Right renal cortex interstitium (tissue), 3 donors: ENCODE measurements at places on chromosomes 7 and 10. TPM values are rescaled to one million over a fixed set of nuclear protein-coding genes. Genes with fewer than 3 reads are reported as not detected.

CCL24 gene
- not detected for polyA plus RNA-seq

GHRHR gene
- polyA plus RNA-seq, result 0.19 TPM

NRCAM gene
- 16.7 TPM for polyA plus RNA-seq

PDIA4 gene
- polyA plus RNA-seq, result 199 TPM

DNA sequence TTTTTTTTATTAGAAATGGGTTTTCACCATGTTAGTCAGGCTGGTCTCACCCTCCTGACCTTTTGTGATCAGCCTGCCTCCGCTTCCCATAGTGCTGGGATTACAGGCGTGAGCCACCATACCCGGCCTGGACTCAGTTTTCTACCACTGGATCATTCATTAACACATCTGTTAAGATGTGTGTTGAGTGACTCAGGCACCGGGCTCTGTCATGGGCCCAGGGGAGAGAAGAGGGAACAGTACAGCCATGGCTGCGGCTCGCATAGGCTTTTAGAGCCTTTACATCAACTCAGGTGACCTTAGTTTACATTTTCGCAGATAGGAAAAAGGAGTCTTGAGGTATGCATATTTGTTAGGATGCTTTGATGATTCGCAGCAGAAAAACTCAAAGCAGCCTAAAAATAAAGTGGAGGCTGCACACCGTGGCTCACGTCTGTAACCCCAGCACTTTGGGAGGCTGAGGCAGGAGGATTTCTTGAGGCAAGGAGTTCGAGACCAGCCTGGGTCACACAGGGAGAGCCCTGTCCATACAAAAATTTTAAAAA is 3.1 kb upstream of the ARPC1B start:
- no peak for DNase-seq

GRCh38 chr7:146115851-146116520 is 615 bp upstream of the CNTNAP2 start:
- DNase-seq, result peak; percentile 89

DNA sequence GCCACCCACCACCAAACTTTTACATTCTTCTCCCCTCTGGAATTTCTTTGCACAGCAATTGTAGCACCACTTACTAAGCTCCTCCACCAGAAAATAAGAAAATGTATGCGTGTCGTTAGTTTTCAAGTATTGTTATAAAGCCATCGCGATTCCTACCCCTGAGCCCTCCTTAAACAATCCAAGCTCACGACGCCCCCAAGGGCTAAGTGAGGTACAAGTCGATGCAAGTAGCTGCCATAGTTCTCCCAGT is 1.3 kb downstream of the FRAT2 start:
- no peak for DNase-seq

GRCh38 chr7:69696054-69696591 is 97.8 kb downstream of the AUTS2 start:
- no peak for DNase-seq

- DNase-seq, result no peak
Observed at GRCh38 chr7:46288010-46288409, 366.9 kb upstream of the IGFBP3 start.

DNA sequence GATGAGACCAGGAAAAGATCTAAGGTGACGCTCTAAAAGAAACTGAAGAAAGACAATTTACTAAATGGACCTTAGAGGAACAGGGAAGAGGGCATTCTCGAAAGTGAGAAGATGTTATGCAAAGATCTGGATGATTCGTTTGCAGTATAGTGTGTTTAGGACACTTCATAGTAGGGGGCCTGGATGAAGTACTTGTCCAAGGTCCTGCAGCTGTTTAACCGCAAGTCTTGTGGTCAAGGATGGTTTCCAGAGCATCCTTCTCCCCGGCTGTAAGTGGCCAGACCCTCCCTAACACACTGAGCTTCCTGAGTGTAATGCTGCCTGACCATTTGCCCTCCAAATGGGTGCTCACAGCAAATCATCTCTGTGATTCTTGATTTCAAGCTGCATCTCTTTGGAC is 101.6 kb downstream of the XPNPEP1 start:
- no peak for DNase-seq

DNA sequence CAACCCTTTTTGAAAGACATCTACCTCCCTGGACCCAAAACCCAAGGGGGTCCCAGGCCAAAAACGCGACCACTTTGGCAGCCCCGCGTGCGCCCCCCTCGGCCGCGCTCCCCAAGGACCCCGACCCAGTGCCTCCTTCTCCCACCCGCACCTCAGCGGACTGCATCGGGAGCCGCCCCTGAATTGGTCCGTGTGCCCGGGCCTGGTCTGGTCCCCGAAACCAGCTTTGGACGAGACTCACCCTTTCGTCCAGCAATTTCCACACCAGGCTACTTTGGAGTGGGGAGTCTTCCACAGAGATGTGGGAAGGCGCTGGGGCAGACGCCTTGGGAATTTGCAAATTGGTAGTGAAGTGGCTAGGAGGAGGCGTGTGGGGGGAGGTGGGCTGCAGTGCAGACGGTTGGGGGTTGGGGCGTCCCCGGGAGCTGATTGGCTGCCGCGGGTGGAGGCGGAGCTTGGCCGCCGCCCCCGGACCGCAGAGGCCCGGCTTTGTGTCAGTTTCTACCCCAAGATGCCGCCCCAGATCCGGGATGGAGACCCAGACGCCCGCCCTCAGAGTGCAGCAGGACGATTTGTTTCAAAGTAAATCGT is 16.9 kb downstream of the TCAF1 start:
- DNase-seq, result no peak

DNA sequence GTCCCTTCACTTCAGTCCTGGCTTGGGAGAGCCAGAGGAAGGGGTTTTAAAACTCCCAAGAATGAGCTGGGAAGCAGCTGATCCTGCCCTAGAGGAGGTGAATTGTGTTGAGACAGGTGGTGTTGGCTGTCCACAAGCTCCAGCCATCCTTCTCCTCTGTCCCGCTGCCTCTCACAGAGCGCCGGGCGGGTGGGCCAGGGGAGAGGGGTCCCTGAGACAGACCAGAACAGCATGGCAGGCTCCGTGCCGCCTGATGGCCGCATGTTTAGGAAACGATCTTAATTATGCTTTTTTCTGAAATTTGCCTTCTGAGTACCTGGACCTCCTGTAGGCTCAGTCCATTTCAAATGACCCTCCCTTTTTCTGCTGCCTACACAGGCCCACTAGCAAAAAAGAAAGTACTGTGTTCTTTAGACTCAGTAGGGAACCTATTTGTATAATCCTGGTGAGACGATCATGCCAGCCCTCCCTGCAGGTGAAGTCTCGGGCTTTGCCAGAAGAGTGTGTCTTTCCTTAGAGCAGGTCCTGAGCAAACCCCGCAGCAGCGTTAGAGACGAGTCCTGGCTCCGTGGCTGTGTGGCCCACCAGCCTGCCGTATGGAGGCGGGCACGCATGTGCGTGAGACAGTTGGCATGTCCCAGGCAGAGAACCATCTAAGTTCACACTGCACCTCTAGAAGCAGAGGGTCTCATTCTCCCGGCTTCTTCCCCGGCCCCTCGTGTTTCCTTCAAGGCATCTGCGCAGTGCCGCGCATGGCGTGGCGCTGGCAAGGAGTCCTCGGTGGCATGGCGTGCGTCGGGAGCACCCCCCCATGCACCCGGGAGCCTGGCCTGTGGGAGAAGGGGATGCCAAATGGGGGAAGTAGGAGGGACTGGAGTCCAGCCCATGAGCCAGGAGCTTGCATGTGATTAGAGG is 26.3 kb upstream of the PWWP2B start:
- no peak for DNase-seq

DNA sequence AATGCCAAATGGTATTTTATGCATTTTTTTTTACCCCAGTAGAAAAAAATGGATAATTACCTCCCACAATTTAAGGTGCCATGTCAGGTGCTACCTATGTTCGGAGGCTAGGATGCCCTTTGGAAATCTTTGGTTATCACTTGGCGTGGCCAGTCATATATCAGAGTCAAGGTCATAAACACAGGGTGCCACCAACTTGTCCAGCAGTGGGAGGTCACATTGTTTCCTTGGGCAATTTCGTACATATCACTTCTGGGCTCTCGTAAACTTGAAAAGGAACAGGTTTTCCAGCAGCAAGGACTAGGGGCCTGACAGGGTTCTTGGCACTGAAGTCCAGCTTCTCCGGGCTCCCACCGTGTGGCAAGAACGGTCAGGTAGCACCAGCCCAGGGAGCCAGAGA is 48.0 kb upstream of the BHLHA15 start:
- no peak for DNase-seq

DNA sequence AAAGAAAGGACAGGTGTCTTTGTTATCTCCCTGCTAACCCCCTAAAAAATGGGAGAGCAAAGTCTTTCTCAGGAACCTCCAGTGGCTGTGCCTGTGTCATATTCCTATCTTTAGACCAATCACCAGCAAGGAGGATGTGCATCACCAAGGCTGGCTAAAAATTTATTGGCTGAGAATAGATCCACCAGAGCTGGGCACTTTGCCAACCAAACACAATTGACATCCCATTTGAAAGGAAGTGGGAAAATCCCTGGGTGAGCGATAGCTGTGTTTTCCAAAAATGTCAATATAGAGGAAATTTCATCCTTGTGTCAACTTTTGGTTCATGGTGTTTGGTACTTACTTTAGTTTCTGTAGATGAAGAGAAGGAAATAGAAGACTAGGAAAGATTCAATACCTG is 13.1 kb upstream of the GPR141 start:
- DNase-seq, result no peak

DNA sequence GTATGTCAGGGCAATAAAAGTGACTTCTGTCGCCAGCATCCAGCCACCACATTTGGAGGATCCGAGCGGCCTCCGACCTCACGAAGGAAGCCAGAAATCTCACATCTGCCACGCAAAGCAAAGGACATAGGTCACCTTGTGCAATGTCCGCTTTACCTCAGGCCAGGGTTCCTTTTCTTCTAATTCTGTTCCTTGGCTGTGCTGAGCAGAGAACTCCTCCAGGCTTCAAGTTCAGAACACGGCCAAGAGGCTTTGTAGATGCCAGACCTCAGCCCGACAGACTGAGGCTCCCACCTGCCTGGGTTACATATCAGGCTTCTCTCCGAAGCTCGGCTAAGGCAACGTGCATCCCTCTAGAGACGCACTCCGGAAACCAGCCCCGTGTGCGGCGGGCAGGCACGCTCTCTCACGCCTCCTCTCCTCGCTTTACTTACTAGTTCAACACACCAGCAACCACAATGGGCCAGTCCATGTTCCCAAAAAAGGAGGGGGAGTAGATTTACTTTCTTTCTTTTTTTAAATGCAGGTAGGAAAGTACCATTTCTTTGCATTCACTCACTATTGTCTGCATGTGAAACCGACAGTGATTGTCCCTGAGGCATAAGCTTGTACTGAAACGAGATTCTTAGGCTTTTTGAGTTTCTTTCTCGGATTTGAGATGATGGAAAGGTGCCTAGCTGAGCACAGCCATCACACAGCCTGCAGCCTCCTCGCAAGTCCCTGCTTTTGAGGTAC is 122.4 kb upstream of the AFAP1L2 start:
- peak; percentile 70 for DNase-seq

DNA sequence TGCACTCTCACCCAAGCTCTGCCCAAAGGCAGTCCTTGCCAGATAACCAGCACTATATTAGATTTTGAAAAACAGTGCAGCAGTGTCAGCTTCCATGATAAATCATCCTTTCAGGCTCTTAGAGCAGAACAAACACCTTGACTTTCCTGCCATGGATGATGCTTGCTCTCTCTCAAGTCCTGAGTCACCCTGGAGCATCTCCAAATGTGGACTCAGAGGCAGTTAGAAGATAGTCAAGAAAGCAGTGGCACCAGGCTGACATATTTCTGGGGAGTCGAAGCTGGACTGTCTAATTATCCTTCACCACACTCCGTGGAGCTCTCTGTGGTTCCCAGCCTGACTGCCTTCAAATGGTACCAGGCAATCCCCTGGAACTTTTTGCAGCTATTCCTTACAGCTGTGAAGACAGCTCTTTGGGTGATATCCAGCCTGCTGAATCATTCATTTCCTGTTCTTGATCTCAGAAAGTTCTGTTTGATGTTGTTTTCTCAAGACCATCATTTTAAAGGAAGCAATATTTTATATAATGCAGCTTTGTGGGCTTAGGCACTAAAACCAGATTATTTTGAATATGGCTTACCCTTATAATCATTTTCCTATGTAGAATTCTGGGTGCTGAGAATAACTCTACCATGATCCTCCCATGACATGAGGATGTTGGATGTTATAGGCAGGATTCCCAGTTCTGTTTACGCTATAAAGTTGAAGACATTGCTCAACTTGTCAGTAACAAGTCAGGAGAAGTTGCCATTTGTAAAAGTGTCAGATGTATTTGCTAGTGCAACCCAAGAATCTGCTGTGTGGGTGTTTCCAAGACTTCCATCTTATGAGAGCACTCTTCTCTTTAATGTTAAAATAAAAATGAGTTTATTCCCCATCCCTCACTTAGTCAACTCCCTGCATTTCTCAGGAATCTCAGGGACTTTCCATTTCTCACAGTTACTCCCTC is 233.8 kb downstream of the C7orf25 start:
- DNase-seq, result peak; percentile 27

- no peak for DNase-seq
Observed at GRCh38 chr10:52191049-52191448, 123.0 kb upstream of the DKK1 start.

GRCh38 chr10:62482581-62482980 is 108.4 kb downstream of the ZNF365 start:
- no peak for DNase-seq

DNA sequence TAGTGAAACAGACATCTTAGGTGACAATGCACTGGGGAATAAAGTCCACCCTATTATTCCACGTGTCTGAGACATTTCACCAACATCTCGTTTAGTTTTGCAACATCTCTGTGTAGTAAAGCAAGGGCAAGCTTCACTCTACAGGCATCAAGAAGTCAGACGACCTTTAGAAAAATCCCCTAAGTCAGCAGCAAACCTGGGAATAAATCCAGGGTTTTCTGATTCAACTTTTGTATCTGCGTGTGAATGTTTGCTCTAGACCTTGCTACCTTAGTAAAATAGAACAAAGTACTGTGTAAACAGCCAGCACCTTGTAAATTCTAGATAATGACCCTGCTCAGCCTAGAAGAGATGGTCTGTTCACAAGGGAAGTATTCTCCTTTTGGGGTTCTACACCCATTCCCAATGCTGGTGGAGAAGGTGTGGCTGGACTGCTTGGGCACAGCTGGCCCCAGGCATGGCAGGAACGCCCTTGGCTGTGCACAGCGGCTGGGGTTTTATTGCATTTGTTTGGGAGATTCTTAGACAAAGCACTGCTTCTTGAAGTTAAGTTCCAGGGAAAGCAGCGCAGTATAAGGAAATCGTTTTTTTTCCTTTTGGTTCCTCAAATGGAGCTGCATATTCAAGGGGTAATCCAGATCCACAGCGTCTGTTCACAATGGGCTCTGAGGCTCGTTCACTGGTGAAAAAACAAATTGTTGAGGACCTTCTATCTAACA is 38.3 kb upstream of the GALNTL5 start:
- DNase-seq, result no peak

- DNase-seq, result no peak
Observed at GRCh38 chr7:19663816-19664462, 44.9 kb downstream of the POLR1F start.

GRCh38 chr10:31345886-31346285 is 26.9 kb downstream of the ZEB1 start:
- no peak for DNase-seq

DNA sequence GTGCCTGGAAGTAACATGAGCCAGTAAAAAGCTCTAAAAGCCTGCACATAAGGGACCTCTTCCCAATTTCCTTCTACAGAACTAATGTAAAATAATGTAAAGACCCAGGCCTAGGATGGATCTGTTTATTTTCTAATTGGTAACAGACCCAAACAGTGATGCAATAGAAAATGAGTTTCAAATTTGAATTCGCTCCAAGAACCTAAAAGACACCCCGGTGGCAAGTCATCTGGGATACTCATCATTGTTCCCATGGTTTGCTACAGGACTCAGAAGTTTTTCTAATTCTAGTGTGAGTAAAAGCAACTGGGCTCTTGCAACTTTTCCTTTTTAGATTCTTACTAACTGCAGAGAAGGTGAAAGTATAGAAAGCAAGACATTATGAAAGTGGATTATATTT is 271.3 kb upstream of the CACNA2D1 start:
- no peak for DNase-seq

GRCh38 chr7:1232103-1232466 is 587 bp upstream of the UNCX start:
- no peak for DNase-seq
